Dermis lymphatic vessel endothelial cell (primary cell): ENCODE measurements at places on chromosomes 5 and 9. TPM values are rescaled to one million over a fixed set of nuclear protein-coding genes. Genes with fewer than 3 reads are reported as not detected.

TMEM252 gene
- 0.11 TPM in 1 of 2 replicates, not detected in the other for total RNA-seq

GNG10 gene
- total RNA-seq, result 68.7 and 74.9 TPM in 2 replicates

ADRA1B gene
- 0.11 TPM in 1 of 2 replicates, not detected in the other for total RNA-seq

OR1Q1 gene
- not detected in 2 replicates for total RNA-seq

ACER2 gene
- 11.2 and 11.6 TPM in 2 replicates for total RNA-seq

ADAMTS6 gene
- 46.9 and 47.2 TPM in 2 replicates for total RNA-seq

SLC34A3 gene
- total RNA-seq, result not detected in 2 replicates

BARHL1 gene
- total RNA-seq, result not detected in 2 replicates

PAEP gene
- total RNA-seq, result not detected in 2 replicates

PCDHA9 gene
- total RNA-seq, result under 0.01 and 0.09 TPM in 2 replicates

CARD6 gene
- 44.2 and 50.4 TPM in 2 replicates for total RNA-seq

UBTD2 gene
- 15.4 and 24.3 TPM in 2 replicates for total RNA-seq

SFXN1 gene
- 55.5 and 72.3 TPM in 2 replicates for total RNA-seq

IRX4 gene
- total RNA-seq, result not detected in 2 replicates

PCDHGA2 gene
- 0.86 and 1.1 TPM in 2 replicates for total RNA-seq

WDR31 gene
- 0.52 and 0.54 TPM in 2 replicates for total RNA-seq

RBM18 gene
- 4.2 and 7.6 TPM in 2 replicates for total RNA-seq

SPINK13 gene
- total RNA-seq, result not detected in 2 replicates

SMIM3 gene
- total RNA-seq, result 4.9 and 6.6 TPM in 2 replicates

CNTFR gene
- not detected in 2 replicates for total RNA-seq

ACSL6 gene
- total RNA-seq, result 0.65 and 1.7 TPM in 2 replicates

GFPT2 gene
- total RNA-seq, result 0.34 and 1.2 TPM in 2 replicates

MARCHF3 gene
- total RNA-seq, result 109 and 117 TPM in 2 replicates

ECM2 gene
- total RNA-seq, result under 0.01 TPM in 1 of 2 replicates, not detected in the other

GDA gene
- 0.11 TPM in 1 of 2 replicates, not detected in the other for total RNA-seq

F12 gene
- 0.54 and 0.77 TPM in 2 replicates for total RNA-seq
